Ammon's horn (tissue), 1 donor: ENCODE measurements at places on chromosomes 7 and 10.
A peak's percentile ranks its signal among the peaks of the same experiment; 100 is the strongest.

- DNase-seq: no peak
These were observed 13.5 kb downstream of the CNNM2 start for GRCh38 chr10:102931643-102932042.

GRCh38 chr10:6464862-6465430 lies 115.1 kb downstream of the PRKCQ start:
- DNase-seq: no peak

DNA sequence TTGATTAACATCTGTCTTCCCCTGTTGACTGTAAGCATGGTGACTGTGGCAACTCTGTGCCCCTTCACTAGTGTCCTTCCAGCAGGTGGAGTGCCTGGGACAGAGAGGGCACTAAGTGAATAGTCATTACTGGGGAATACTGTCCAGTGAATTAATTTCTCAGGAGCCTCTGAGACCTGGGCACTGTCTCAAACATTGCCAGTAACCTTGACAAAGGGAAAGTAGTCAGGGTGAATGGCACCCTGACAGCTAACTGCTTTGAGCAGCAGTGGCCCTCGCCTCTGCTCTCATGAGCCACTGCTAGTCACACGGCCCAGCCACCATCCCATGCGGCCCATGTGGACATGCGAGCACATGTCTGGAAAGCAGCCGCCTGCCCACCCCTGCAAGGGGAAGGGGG lies 13.1 kb upstream of the GRB10 start:
- no peak for DNase-seq

DNA sequence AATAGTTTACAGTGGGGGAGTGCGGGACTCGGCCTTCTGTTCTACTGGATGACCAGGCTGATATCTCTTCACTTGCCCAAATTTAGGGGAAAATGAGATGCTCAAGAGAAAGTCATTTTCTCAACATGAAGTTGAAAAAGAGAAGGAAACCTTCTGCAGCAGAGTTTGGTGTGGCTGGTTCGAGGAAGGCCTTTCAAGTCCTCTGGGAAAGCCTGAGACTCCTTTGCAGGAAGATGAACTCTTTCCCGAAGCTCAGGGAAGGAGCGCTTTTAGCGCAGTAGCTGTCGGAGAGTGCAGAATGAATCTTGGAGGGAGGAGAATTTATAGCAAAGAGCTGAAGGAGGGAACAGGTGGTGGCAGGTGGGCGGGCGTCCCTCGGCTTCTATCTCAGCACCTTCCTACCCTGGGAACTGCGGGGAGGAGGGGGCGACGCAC lies at the start of gene ATOH7:
Gene ATOH7, minus strand, starts transcription at position 297 of the 435 bp plus-strand sequence. CDS start 436 bp downstream, outside the sequence.
- DNase-seq: peak; percentile 8

DNA sequence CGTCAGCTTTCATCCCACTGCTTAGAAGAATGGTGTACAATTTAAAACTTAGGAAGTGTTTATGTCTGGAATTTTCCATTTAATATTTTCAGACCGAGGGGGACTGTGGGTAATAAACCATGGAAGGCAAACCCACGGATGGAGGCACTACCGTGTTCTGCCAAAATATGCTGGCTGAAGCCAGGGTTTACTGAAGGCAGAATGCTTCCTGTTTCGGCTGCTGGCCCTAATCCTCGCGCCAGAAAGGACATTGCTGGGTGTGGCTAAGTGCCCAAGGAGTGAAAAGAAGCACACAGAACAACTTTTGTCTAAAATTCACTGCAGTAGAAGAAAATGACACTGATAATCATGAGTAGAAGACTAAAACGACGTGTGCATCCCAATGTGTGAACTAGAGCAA lies 32.3 kb downstream of the PITRM1 start:
- peak; percentile 43 for DNase-seq

DNA sequence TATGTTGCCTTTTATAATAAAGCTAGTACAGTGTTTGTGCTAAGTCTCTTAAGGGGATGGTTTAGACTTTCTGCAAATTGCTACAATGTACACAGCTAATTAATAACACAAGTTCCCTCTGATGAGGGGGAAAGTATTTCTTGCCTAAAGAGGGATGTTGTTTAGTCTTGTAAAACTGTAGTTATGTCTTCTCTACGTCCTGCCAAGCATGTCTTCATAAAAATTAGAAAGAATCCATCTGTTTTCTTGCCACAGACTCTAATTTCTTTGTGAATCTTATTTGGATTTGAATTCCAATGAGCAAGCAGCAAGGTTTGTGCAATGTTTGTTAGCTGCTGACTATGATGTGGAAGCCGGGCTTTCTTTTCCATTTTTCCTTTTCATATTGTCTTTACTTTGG lies 28.2 kb downstream of the ADARB2 start:
- DNase-seq: no peak

DNA sequence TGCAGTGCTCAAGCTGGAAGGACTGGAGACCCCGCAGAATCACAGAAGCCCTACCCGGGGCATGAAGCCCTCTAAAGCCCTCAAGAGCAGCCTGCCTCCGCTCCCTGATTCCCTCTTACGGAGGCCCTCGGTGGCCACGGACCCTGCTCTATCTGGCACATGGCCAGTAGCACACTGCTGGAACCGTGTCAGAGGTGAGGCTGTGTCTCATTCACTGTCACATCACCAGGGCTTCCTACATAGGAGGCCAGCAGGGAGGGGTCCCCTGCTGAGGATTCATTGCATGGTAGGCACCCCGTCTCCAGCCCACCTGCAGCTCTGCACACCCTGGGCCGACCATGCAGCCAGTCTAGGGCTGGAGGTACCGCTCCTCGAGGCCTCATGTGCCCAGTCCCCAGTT lies 259.2 kb downstream of the TNS3 start:
- no peak for DNase-seq

GRCh38 chr10:43407148-43407575 lies 1.8 kb downstream of the HNRNPF start:
- peak; percentile 25 for DNase-seq

- no peak for DNase-seq
These were observed 124.5 kb downstream of the EBF3 start for GRCh38 chr10:129839285-129840195.

DNA sequence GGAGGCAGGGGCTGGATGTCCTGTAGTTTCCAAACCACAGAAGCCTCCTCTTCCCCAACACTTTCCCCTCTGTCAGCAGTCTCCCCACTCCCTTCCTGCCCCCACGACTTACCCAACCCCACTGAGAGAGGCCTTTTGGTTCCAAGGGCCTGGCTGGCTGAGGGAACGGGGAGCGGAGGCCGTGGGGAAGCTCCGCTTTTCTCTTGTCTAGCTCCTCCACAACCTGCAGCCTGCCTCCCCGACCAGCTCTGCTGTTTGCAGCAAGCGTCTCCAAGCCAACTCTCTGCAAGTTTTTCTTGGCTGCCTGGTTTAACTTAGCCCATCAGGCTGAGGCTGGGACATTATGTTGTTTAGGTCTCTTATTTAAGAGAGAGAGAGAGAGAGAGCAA lies 126.8 kb downstream of the NEURL1 start:
- DNase-seq: no peak

DNA sequence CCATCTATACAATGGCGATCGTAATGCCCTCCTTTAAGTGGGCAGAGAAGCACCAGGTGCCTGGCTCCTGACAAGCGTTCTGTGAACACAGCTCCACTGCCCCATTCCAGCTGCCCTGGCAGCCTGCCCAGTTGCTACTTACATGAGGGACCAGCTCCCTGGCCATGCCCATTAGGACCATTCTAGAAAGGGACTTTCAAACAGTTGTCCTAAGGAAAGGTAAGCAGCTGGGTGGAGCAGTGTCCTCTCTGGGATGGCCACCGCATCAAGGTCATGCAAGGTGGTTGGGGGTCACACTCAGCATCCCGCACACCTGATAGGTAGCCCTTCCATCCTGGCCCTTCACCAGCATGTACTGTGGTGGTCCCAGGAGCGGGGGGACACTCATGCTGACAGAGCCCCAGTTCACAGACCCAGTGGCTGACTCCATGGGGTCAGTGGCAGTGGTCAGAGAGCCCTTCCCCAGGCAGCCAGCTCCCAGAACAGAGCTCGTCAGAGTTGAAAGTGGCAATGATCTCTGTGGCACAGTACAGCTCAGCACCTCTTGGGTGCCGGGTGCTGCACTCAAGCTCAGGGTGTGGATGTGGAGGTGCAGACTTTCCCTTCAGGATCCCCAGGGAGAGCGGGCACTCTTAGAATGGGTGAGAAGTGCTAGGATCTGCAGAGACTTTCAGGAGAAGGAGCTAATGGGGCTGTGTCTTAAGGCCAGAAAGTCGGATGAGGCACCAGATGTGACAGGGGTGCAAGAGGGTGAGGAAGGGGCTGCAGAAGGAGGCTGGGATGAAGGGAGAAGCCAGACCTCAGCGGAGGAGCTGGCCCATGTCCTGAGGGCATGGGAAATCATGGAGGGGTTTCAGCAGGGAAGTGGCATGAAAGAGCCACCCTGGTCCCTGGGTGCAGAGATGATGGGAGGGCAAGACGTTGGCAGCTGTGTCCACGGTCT lies 10.9 kb downstream of the MMRN2 start:
- DNase-seq: no peak

GRCh38 chr10:44574596-44575480 lies 189.9 kb upstream of the CXCL12 start:
- no peak for DNase-seq

GRCh38 chr7:28169230-28169629 lies 11.4 kb downstream of the JAZF1 start:
- no peak for DNase-seq

DNA sequence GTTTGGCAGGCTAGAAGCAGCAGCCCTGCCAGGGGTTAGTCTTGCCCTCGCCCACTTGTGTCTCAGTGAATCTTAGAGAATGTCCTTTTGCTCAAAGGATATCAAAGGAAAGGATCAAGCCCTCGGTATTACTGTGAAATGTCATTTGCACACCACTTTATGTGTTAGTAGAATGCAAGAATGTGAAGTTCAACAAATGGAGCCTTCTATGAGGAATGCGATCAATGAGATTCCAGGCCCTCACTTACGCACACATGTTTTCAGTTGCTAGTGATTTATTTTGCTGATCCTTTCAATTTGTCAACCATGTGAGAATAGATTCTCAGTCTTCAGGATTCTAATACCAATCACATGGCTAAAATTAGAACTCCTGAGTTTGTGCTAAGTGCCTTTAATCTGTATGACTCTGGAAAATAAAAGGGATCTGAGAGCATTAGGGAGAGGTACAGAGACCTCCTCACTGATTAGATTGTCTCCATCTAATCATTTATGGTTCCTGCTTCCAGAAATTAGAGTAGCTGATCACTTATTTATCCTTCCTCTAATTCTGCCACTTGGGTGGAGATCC lies 123.0 kb upstream of the SP4 start:
- no peak for DNase-seq
